ENCODE measurements at places on chromosomes 12 and 14.
A peak's percentile ranks its signal among the peaks of the same experiment; 100 is the strongest.

DNA sequence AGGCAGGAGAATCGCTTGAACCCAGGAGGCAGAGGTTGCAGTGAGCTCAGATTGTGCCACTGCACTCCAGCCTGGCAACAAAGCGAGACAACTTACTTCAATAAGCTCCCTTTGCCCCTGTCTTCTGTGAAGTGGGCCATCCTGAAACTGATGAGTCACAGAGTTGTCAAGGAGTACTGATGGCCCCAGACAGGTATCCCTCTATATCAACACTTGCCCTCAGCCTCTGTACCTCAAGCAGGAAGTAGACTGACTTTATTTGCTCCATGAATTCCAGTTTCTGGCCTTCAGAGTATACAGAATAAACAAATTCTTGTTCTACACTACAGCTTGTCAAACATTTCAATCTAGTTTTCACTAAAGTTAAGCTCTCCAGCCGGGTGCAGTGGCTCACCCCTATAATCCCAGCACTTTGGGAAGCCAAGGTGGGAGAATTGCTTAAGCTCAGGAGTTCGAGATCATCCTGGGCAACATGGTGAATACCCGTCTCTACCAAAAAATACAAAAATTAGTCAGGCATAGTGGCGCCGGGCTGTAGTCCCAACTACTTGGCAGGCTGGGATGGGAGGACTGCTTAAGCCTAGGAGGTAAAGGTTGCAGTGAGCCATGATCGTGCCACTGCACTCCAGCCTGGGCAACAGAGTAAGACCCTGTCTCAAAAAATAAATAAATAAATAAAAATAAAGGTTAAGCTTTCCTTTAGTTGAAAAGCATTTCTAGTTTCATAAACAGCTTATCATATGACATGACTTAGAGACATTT lies 16.4 kb upstream of the LRP10 start:
- no peak for DNase-seq

GRCh38 chr14:100786131-100786530 lies 39.8 kb upstream of the MEG3 start:
- no peak for DNase-seq

DNA sequence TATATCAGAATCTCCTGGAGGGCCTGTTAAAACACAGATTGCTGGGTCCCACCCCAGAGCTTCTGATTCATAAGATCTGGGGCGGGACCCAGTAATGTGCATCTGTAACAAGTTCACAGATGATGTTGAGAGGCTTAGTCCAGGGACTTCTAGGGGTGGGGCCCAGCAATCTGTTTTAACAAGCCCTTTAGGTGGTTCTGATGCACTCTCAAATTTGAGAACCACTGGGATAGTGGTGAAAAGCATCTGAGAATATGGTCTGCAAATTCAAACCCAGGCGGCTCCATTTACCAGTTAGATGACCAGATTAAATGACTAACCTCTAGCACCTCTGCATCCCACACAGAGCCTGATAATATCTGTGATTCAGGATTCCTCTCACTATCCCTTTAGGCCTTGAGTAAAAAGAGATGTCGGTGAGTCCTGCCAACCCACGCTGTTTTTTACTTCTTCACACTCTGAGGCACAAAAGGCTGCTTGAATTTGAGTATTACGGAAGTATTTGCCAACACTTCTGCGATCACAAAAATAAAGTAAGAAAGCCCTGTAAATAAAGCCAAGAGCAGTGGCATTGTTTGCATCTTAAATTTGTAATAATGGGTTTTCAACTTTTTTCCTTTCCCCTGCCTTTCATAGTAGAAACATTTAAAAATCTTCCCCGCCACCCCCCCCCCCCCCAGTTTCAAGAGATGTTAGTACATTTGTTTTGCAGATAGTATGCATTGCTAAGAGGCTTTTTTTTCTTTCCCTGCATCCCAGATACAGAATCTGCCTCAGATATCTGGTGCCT lies 1.8 kb upstream of the FRS2 start:
- DNase-seq, result no peak

DNA sequence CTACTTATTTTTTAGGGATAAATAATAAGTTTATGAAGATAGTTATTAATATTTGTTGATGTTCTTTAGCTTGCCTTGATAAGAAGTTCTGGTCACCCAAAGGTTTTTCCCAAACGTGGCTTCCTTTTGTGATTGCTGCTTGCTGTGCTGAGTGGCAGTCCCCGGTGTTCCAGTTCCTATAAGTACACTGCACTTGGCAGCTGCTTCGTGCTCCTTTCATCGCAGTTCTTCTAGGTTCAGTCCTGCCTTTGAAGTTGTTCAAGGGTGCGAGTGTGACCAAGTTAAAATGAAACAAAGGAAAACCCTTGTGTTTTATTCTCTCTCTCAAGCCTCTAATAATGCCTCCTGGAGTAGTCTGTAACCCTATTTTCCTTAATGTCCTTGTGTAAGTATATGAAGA lies 128.5 kb upstream of the ATF1 start:
- no peak for DNase-seq

DNA sequence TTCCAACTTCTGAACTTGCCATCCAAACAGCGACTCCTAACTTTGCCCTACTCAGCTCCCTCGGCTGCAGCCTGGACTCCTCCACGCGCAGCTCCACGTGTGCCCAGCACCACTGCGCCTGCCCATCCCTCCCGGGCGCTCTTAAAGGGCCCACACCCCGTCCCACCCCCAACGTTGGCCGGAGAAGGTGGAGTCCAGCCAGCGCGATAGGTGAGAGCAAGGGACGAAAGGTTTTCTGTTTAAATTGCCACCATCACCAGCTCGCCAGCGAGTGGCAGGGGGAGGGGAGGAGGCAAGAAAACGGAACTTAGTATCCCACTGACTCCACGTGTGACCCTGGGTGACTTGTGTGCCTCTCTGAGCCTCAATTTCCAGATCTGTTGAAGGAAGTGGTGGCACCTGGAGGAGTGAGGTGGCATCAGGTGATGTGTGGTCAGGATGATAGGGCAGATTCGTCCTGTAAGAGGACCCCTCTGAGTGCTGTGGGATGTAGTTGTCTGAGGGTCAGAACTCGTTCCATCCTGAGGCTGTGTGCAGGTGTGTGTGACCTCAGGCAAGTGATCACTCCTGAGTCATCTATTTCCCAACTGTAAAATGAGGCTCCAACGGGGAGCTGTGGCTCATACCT lies 59.7 kb downstream of the TRPV4 start:
- DNase-seq, result peak; percentile 49

- no peak for DNase-seq
These were observed at the start of gene TMEM121 for GRCh38 chr14:105525861-105526775. TSS of gene TMEM121 (plus strand) at chr14:105526583. CDS start at chr14:105528835, 2,252 bp downstream.

DNA sequence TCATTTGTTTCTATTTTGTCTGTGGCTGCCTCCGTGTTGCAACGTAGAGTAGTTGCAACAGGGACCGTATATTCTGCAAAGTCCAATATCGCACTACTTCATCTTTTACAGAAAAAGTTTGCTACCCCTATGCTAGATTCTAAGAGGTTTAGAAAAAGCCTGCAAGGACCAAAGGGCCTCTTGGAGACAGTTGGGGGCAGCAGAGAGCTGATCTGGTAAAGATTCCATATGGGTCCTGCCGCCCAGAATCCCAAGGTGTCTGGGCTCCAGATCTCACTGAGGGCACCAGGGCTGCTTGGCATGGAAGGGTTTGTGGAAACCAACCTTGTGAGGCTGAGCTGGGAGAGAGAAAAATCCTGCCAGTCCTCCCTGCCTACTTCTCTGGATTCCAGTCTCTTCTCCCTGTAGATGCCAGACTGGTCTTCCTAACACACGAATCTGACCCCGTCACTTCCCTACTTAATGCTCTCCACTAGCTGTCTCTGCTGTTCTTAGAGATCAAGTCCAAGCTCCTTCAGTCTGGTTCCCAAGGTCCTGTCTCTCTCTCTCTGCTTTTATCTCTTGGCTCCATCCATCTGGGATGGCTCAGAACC lies 74.6 kb downstream of the GLRX5 start:
- DNase-seq, result no peak

DNA sequence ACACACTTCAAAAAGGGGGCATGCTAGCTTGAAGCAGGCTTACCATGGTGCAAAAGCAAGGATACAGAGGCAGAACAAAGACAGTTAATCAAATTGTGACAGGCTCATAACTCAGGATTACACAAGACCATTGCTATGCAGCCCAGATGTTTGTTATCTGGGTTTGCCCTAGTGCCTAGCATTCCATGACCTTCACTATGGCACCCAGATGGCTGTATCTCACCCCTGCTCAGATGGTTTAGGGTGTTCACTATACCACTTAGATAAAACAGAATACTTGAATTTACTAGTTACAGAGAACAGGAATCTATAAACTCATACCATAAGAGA lies 56.2 kb downstream of the SDR9C7 start:
- no peak for DNase-seq

DNA sequence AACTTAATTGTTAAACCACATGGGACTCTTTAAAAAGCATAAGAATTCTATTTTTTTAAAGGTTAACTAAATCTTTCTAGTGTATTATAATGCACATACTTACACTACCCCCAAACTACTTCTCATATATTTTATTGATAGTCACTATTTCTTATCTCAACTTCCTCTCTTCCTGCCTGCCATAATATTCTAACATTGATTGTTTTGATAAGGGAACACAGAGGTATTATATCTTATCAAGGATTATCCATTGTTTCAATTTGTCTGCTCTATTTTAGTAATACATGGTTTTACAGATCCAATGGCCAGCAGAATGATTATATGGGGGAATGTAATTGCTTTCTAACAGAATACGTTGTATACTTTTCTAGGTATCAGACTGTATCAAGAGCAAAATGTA lies 98.9 kb downstream of the EPS8 start:
- DNase-seq, result no peak

GRCh38 chr14:78840898-78841297 lies 670.7 kb downstream of the NRXN3 start:
- no peak for DNase-seq

DNA sequence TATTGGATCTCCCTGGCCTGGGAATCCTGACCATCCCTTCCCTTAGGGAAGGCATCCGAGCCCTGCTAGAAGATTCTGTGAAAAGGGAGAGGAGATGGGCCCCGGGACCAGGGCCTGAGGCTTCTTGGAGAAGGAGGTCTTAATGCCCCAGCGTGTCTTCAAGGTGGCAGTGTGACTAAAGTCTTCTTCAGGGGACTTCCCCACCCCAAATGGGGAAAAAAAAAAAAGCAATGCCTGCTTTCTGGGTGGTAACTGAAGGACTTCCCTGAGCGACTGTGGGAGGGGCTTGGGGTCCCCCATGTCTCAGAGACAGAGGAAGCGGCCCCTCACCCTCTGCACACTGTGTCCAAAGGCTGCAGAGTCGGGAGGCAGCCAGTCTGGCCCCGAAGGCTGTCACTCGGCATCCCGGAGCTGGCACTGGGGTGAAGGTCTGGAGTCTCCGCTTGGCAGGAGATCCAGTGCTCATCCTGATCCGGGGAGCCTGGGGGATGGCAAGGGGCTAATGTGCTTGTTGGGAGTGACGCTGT lies 7.8 kb upstream of the PGF start:
- DNase-seq, result no peak

GRCh38 chr12:56987011-56987410 lies 19.3 kb downstream of the ZBTB39 start:
- DNase-seq, result no peak

DNA sequence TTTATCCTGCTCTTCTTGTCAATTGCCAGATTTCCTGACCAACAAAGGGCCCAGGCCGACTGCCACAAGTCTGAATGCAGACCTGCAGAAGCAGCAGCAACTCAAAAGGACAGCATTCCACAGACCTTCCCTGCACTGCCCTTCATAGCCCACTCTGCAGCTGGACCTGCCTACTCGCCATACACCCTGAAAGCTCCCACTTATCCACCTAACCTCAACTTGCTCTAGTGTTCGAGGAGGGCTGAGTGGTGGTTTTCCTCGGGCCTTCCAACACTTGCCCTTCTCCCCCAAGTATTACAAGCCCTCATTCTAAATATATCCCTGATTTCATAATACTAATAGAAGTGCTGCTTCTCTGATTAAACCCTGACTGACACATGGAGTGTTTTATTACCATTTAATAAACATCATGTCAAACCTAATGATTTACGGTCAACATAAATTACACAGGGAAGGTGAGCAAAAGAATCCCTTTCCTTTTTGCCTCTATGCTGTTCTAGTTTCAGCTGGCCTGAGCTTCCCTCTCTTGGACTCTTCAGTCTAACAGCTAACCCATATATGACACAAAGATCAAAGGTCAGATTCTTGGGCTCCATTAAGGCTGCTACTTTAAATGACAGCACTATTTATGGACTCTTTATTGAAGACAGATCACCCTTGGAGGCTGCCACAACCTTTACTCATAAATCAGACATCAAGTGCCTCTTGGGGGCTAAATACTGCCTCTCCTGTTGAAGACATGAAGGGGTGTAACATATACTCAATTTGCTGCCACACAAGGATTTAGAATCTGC lies 1546.9 kb upstream of the TMEM132C start:
- no peak for DNase-seq

DNA sequence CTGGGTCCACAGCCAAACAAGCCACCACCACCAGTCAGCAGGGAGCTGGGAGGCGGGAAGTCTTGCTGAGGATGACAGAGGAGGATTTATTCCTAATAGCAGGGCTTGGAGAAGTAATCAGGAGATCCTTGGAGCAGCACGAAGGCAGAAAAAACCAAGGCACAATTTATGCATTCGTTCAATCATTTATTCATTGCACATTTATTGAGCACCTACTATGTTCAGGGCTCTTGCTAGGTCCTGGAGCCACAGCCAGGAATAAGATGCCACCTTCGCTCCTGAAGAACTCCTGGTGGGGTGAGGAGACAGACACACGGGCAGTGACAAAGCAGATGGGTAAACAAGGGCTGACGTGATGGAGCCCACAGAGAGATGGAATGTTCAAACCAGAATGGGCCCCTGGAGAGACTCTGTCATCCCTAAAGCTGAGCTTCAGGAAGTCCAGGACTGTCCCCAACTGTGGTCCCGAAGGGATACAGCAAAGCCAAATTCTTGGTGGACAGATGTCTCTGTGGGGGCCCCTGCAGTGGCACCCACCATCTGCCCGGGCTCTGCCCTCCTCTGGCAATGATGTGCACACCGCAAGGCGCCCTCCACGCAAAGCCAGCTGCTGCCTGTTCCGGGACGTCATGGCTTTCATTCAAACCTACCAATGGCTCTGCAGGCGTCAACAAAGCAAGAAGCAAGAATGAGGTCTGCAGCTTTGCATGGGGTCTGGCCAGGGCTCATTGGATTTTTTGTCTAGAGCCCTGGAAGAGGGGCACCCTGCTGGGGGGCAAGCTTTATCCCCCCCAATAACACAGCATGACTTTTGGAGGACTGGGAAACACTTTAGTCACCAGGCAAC lies 3.0 kb upstream of the TESC start:
- no peak for DNase-seq

DNA sequence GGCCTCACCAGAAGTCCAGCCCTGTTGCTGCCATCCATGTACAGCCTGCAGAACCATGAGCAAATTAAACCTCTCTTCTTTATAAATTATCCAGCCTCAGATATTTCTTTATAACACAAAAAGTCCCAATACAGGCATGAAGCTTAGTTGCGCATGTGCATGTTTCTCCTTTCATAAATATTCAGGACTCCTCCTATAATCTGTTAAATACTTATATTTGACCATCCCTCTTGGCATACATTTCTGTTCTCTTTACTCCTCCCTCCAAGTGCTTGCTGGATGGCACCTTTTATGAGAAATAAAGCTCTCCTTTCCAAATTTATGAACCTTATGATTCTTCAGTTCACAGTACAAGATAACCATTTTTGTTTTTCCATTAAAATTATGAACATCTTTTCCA lies 20.5 kb downstream of the DAAM1 start:
- no peak for DNase-seq

- DNase-seq, result no peak
These were observed 156.3 kb upstream of the PZP start for GRCh38 chr12:9364224-9365176.

- DNase-seq, result no peak
These were observed 56.5 kb downstream of the WASHC3 start for GRCh38 chr12:102005256-102005655.

GRCh38 chr12:89514751-89515150 lies 9.8 kb downstream of the GALNT4 start:
- DNase-seq, result no peak

- DNase-seq, result no peak
These were observed 436.0 kb upstream of the FBXO33 start for GRCh38 chr14:39868251-39868650.
